Activated T-helper 2 cell treated with anti-CD3 and anti-CD28 coated beads, Interferon-gamma antibody, Interleukin-2, Interleukin-4, amounts not matched to agents 10 μg/mL and 5 μg/mL and 100 μg/mL, durations not matched to agents 14 hours and 24 hours and 36 hours (primary cell): ENCODE measurements at places on chromosomes 16 and 17. TPM values are rescaled to one million over a fixed set of nuclear protein-coding genes. Genes with fewer than 3 reads are reported as not detected.

GUCY2D gene
- total RNA-seq = not detected in 2 replicates

IL34 gene
- 0.28 TPM in 1 of 2 replicates, not detected in the other for total RNA-seq

TEDC2 gene
- 31.8 and 34.6 TPM in 2 replicates for total RNA-seq

CTRB1 gene
- not detected in 2 replicates for total RNA-seq

UTS2R gene
- 0.18 TPM in 1 of 2 replicates, not detected in the other for total RNA-seq

KRT33B gene
- total RNA-seq = not detected in 2 replicates

ZACN gene
- total RNA-seq = 10.3 and 14.1 TPM in 2 replicates

BTBD17 gene
- total RNA-seq = not detected in 2 replicates
